ENCODE measurements at places on chromosomes 5 and 9. TPM values are rescaled to one million over a fixed set of nuclear protein-coding genes. Genes with fewer than 3 reads are reported as not detected.

- DNase-seq = no peak
These were observed 112.8 kb downstream of the MARCHF11 start for GRCh38 chr5:16066810-16067209.

DNA sequence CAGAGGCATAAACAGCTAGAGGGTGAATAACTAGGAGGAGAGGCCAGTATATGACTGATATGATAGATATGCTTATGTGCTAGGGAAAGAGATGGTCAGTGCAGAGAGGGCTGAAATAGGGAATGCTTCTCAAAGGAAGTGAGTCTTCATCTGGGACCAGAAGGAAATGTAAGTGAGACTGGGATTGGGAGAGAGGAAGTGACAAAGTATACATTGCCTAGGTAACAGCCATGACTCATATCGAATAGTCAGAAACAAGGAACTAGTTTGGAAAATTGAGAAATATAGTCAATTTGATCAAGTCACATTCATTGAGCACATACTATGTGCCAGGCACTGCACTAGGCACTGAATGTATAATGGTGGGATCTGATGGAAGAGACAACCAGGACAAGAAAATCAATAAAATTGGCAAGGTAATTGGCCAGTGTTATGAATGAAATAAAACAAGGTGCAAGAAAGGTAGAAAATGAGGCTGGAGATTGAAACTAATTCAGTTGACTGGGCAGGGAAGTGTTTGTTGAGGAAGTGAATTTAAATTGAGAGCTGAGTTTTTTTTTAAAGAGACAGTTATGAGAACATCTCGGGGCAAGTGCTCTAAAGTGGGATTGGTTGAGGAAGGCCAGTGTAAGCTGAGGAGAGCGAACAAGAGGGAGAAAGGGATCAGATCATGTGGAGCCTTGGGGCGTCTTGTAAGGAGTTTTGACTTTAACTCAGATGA lies 4.3 kb downstream of the ERAP2 start:
- DNase-seq = peak; percentile 20

- DNase-seq = no peak
These were observed 56.7 kb upstream of the NPR3 start for GRCh38 chr5:32654427-32654826.

- DNase-seq = no peak
These were observed 28.2 kb downstream of the RASGEF1C start for GRCh38 chr5:180180846-180181245.

GRCh38 chr5:131109540-131110255 lies 55.4 kb downstream of the HINT1 start:
- DNase-seq = no peak

DNA sequence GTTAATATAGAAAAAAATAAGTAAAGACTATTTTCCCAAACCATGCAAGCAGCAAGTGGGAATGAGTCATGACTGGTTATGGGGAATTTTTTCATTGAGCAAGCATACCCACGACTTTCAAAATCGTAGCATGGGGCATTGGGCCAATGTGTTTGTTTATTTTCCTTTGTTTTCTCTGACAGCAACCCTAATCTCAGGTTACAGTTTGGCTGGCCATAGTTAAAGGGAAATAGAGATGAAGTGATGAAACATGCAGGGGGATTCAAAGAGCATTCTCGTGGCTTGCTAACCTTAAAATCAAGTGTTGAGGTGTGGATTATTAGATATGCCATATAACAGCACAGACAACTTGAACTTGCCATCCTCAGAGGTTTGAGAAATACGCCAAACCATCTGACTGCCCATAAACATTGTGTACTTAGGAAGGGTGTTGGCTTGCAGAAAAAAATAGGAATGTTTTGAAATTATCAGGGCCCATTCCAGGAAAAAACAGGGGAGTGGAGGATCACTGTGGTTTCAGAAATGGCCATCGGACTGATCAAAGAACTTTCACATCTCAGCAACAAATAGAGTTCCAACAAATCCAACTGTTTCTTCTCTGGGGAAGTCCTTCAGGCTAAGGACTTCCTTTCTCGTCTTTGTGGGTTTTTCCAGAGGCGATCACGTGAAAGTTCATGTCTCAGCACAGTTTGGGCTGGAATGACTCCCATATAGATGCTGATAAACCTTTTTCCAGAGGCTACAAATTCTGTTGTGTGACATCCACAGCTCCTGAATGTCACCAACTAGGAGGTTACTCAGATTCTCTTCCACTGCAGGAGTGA lies 259.1 kb downstream of the SYK start:
- DNase-seq = peak; percentile 75

- no peak for DNase-seq
These were observed 757 bp downstream of the FXN start for GRCh38 chr9:69036309-69036708.

DNA sequence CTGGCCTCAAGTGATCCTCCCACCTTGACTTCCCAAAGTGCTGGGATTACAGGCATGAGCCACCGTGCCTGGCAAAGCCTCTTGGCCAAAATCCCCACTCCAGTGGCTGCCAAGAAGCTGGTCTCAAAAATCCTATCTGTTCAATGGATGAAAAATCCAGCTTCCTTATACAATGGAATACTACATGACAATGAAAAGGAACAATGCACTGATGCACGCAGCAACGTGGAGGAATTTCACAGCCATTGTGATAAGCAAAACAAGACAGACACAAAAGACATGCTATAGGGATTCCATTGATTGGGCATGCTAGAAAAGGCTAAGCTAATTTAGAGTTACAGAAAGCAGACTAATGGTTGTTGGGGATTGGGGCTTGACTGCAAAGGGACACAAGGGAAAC lies 13.1 kb upstream of the SFXN1 start:
- no peak for DNase-seq

- DNase-seq = no peak
These were observed 122.2 kb upstream of the GRAMD2B start for GRCh38 chr5:126301056-126301455.

GRCh38 chr9:12716823-12717600 lies 23.8 kb downstream of the TYRP1 start:
- no peak for DNase-seq

DNA sequence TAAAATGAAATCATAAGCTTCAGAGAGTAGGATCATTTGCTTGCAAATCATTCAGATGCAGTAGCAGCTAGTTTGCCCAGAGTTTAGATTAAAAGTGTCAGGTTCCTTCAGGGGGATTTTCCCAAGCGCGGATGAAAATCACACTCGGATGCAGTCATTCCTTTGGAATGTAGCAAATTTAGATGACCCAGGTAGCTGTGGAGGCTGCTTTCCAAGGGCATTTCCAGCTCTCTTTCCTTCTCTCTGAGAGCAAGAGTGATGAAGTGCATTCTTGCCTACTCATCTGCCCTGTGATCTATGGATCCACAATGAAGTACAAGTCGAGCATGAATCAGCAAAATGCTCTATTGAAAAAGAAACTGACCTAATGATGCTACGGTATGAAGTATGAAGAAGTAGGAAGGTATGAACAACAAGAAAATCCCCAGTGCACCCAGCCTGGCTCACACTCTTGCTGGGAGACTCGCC lies 200.2 kb downstream of the PLK2 start:
- DNase-seq = peak; percentile 85

GRCh38 chr5:148659641-148660345 lies 5.5 kb upstream of the HTR4 start:
- no peak for DNase-seq

GRCh38 chr5:19855031-19855430 lies 133.0 kb downstream of the CDH18 start:
- DNase-seq = no peak

DNA sequence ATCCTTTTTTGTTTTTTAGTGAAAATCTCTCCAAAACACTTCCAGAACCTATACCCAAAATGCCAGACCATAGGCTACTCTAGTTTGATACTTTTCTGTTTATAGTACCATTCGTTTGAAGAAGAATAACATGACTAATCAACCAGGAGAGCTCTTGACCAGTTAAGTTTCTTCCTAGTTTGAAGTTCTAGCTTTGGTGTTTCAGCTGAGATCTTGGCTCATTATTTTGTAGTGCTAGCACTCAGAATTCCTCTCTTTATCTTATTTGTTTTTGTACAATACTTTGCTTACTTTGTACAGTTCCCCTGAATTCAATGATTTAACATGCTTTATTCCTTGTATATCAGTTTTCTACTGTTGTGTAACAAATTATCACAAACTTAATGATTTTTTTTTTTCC lies 911.6 kb downstream of the EFNA5 start:
- no peak for DNase-seq

DNA sequence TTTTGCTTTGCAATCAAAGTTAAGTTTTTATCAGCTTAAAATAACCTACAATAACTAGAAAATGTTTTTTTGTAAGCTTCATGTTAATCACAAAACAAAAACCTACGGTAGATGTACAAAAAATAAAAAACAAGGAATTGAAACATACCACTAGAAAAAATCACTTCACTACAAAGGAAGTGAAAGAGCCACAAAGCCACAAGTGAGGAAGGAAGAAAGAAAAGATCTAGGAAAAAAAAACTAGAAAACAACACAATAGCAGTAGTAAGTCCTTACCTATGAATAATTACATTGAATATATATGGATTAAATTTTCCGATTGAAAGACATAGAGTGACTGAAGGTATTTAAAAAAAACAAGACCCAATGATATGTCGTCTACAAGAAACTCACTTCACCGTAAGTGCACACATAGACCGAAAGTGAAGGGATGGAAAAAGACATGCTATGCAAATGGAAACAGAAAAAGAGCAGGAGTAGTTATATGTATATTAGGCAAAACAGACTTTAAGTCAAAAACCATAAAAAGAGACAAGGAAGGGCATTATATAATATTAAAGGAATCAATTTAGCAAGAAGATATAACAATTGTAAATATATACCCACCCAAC lies 13.4 kb upstream of the ZDHHC21 start:
- DNase-seq = no peak

The TUBB4B gene
- 577 TPM for total RNA-seq

The ENG gene
- total RNA-seq = 12.9 TPM

The MELK gene
- 95.3 TPM for total RNA-seq
